ENCODE measurements at places on chromosomes 5 and 9.

GRCh38 chr9:1875921-1876448, 139.2 kb upstream of the SMARCA2 start:
- DNase-seq: no peak

- DNase-seq: no peak
Measured at GRCh38 chr9:129558063-129558550, 62.8 kb downstream of the C9orf50 start.

DNA sequence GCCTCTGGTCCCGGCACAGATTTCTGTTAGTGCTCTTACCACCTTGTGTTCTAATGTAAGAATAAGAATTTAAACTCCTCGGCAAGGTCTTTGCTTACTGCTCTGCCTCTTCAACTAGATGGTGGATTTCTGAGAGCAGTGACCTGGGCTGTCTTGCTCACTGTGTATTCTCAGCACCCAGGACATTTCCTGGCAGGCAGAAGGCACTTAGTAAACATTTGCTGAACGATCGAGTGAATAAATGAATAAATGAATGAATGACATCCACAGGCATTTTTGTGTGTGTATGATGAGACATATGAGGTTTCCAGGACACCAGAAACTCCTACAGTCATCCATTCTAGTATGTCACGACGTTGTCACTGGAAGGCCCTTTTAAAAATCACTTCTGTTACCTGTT, 143.2 kb downstream of the BOD1 start:
- DNase-seq: no peak

DNA sequence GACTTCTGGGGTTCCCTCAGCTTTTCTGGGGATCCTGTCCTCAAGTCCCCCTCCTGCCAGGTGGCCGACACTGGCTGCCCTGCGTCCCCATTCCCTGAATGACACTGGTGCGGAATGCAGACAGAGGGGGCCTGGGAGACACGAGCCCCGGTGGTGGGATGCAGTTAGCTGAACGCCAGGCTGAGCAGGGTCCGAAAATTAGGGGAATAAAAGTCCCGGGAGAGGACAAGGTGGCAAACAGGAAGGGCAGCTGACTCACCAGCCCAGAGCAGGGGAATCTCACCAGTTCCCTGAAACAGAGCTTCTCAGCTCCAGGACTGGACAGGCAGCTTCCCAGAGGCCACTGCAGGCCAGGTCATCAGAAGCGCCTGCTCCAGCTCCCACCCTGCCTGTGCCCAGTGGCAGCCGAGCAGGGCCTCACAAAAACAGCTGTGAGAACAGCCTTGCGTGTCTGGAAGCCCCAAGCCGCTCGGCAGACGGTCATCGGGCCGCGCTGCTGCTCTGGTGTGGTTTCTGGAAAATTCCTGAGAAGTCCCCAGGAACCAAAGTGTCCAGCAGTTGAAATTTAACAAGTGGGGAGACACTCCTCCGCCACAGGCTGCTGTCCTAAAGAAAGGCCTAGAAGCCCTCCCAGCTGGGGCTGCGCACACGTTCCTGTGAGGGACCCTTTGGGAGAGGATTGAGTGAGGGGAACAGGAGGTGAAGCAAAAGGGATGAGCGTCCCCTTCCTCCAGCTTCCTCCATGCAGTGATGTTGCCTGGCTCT, 47.6 kb upstream of the EXOC3 start:
- DNase-seq: no peak

DNA sequence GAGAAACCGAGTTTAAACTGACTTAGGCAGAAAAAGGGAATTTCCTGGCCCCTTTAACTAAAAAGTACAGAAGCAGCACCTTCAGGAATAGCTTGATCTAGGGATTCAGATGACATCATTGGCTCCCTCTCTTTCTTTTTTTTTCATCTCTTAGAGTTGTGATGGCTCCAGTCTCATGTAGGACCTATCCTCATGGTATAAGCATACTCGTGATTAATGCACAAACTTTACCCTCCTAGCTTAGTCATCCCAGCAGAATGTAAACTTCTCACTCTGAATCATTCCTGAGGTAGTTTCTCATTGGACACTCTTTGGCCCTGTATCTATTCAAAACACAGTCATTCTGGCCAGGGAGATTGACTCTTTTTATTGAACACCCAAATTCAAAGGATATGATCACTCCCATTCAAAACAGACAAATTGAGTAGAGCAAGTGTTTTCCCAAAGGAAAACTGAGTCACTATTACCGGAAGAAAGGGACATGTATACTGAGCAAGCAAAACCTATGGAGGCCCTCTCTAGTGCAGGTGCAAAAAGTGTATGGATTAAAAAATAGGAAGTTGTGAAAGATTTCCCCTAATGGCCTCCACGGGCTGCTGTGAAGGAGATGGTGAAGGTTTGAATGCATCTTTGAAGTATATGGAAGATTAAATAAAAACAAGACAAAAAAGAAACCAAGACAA, 27.6 kb upstream of the SMIM23 start:
- no peak for DNase-seq

DNA sequence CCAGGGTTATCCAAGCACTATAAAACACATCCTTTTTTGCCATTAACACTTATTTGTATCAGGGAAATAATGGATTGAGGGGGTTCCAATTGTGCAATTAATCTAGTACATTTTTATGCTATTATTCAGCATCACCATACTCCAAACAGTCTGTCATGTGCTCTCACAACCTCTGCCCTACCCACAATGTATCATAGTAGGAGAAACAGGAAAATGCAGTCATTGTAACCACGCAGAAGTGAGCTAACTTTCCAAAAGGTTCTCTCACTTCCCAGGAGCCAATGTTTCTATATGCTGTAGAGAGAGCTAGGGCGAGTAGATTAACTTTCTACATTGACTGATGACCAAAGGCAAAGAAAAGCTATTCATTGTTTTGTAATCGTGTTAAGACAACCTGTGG, 29.8 kb downstream of the DAB2 start:
- DNase-seq: no peak

DNA sequence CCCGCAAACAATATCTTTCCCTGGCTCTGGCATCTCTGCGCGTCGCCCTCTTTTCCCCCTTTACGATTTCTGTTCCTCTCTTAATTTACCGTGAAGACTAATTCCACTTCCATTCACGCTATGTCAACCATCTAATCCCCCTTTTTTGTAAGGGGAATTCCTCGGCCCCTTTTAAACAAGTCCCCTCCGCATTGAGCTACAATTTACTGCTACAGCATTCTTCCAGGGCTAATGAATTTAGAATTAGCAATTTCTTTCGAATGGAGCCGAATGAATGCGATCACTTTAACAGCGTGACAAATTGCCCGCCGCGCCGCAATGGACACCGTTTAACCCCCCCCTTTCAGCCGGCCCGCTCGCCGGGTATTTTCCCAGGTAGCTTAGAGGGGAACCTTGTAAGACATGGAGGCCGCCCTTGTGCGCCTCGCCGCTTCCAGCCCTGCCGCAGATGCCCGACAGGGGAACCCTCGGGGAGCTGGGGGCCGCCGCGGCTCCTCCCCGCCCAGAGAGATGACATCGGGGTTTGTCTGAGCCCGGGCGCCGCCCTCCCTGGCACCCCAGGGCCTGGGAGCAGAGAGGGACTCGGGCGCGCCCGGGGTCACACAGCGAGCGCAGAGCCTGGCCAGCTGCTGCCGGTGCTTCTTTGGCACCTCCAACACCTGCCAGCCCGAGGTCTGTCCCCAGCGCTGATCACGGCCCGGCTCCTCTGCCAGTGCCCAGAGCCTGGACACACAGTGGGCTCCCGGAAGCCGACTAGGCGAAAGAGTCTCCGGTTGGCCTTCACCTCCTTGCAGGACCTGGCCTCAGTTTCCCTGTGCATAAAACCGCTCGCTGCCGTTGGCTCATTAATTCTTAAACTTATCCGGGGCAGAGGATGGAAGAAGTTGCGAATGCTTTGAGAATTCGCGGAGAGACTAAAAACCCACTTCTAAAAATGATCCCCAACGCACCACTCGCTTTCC, 1.3 kb downstream of the PRDM12 start:
- DNase-seq: no peak

DNA sequence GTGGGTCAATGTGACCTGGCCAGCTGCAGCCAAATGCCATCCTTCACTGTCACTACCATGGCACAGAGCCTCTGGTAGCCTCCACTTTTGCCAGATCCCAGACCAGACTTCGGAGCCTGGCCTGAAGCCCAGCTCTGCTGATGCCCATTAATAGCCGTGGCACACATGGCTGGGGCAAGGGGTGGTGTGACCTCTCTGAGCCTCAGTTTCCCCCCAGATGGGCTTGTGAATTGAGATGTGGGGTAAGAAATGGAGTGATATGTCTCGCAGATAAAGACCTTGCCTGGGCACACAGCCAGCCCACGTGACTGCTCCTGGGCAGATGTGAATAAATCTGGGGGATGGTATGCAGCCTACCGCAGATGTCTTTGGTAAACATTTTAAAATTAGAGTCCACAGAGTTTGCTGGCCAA, 13.9 kb downstream of the SUSD3 start:
- no peak for DNase-seq
